ENCODE measurements at places on chromosomes 12 and 14. TPM values are rescaled to one million over a fixed set of nuclear protein-coding genes. Genes with fewer than 3 reads are reported as not detected.

Gene GPHN
- 135 TPM for polyA plus RNA-seq

Gene CACNA1C
- 10.0 TPM for polyA plus RNA-seq

Gene CAPZA3
- polyA plus RNA-seq = not detected

Gene C12orf43
- polyA plus RNA-seq = 20.8 TPM

Gene FOXN4
- 0.14 TPM for polyA plus RNA-seq
